Kidney epithelial cell (primary cell): ENCODE measurements at places on chromosomes 1 and 21.

GRCh38 chr1:78370779-78371482 lies 119.8 kb upstream of the PTGFR start:
- DNase-seq = peak; percentile 19

DNA sequence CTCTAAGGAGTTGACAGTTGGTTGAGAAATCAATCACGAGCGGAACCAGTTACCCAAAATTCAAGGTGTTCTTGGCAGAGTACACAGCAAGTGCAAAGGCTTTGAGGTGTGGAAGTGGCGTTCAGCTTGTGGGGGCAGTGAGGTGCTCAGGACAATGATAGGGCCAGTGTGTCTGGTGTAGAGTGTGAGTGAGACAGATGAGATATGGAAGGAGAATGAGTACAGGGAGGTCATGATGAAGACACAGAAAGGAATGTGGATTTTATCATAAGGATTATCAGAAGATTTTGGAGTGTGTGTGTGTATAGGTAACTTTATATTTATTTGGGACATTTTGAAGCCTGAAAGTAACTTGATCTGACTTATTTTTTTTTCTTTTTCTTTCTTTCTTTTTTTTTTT lies 40.9 kb downstream of the IFI44 start:
- DNase-seq = no peak

GRCh38 chr1:54094001-54094729 lies 40.8 kb downstream of the TCEANC2 start:
- DNase-seq = no peak

DNA sequence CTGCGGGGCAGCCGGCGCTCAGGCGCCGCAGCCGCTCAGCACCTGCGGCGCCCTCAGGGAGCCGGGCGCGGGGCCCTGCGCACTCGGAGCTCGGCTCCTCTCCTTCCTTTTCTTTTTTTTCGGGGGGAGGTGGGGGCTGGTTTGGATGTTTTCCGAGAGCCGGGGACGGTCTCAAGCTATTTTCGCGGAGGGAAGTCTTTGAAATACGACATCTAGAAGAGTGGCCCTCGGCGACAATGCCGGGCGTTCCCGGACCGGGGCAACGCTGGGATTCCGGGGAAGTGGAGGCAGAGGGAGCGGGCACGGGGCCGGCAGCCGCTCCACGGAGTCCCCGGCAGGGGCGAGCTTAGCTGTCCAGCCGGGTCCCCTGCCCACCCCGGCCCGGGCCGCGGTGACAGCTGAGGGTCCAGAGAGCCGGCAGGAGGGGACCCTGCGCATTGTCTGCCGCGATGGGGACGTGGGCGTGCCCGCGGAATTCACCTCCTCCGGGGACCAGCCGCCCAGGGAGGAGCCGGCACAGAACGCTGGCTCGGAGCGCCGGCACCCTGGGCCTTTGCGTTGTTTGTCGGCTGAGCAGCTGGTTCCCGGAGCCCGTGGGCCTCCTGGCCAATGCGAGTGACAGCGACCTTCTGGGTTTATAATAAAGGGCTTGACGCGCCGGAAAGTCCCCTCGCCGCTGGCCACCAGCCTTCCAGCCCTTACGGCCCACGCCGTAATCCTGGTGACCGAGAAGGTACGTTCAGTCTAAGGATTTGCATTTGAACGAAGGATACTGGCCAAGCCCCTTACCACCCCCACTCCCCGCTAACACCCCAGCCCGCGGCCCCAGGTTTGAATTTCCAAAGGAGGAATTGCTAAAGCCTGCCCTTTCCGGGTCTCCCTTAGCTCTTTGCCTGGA lies 582 bp downstream of the SLC37A1 start:
- no peak for DNase-seq

- no peak for DNase-seq
These were observed 229.5 kb downstream of the TRABD2B start for GRCh38 chr1:47767741-47768100.

GRCh38 chr1:162107911-162108310 lies 38.4 kb downstream of the NOS1AP start:
- DNase-seq = no peak

DNA sequence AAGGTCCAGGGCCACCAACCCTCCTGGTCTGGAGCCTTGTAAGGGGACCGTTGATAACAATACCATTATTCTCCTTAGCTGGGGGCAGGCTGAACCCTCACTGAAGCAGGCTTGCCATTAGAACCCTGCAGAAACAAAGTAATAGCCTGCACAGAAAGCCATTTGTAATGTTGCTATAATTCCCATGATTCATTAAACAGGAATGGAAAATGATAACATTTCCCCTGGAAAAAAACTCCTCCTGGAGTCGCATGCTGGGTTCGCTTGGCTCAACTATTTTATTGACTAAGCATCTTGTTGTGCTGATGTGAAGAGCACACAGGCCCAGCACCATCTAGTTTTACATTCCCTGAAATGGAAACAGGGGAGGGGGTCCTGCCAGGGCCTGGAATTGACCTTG lies 155.6 kb upstream of the CSF3R start:
- no peak for DNase-seq

DNA sequence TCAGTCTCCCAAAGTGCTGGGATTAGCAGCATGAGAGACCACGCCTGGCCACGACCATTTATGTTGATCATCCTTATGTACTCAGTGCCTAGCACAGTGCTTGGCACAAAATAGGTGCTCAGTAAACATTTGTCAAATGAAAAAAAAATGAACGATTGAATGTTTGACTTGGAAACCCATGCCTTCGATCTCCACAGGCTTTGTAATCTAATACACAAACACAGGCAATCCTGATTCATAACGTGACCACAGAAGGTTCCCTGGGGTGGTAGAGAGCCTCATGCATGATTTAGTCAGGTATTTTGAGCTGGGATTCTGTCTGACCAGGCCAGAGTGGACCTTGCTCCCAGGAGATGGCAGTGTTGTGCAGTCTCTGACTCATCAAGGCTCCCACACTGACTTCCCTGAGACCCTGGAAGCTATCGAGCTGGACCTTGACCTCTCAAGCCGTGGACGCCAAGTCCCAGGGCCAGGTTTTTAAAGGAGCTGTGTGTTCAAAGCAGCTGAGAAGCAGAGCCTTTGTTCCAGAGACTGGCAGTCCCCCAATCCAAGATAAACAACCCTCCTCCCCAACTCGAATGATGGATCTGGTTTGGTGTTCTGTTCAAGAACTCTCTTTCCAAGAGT lies 81.1 kb downstream of the PGM1 start:
- DNase-seq = no peak

DNA sequence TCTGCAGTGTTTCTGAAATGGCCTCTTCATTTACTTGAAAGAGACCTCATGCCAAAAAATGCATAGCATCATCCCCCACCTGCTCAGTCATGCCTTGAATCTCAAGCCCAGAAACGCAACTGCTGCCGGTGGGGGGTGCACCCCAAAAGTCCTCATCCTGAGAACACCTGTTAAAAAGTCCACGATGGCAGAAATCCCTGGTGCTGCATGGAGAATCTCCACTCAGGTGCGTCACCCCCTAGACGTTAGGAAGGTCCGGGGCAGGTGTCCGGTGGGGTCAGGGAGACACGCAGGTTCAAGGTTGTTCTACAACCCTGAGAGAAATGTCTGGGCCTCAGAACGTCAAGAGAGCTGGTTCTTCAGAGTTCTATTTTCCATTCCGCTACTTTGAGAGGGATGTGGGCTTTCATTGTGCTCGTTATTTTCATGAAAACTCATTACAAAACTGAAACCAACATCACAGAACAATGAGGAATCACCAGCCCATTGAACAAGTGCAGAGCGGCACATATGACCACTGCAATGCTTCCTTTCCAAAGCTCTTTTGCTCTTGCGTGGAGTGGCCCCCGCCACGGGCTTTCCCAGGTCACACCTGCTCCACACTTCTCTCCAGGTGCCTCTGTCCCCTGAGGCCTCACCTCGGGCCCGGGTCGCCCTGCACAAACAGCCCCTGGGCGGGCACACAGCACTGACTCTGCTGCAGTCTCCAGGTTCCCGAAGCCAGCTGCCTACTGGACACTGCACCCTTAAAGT lies 201.9 kb downstream of the TOMM20 start:
- no peak for DNase-seq
